ENCODE measurements at places on chromosomes 11 and 22.

- DNase-seq: no peak
Observed at GRCh38 chr11:59666969-59667368, 1.9 kb downstream of the PATL1 start.

DNA sequence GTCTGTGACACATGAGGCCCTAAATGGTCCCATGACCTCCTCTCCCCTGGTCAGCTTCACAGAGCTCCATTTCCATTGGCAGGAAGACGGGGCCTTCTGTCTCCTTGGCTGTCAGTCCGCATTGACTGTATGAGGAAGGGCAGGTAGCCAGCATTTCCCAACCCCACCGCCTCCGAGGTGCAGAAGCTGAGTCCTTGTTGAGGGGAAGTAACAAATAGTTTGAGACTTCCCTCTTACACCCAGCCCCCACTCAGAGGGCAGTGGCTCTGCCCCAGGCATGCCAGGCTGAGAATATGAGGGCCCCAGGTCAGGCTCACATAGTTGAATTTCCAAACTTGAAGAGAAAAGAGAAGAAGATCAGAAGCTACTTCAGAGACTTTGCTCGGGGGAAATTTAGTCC lies 611.1 kb downstream of the BRD1 start:
- DNase-seq: no peak

DNA sequence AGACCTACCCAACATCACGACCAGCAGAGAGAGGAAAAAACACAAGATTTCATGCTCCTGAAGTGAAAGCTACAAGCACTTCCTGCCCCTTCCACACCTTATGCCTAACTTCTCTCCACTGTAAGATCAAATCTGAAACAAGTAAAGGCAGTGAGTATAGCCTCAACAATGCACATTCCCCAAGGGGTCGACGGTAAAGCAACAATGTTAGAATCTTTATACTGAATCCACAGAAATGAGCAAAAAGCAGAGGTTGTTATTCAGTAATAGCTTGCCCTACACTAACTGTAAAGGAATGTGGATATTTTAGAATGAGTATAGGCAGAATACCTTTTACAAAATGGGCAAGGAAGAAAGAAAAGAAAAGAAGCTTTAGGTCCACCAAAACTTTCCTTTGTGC lies 15.6 kb downstream of the ARFGAP3 start:
- no peak for DNase-seq

DNA sequence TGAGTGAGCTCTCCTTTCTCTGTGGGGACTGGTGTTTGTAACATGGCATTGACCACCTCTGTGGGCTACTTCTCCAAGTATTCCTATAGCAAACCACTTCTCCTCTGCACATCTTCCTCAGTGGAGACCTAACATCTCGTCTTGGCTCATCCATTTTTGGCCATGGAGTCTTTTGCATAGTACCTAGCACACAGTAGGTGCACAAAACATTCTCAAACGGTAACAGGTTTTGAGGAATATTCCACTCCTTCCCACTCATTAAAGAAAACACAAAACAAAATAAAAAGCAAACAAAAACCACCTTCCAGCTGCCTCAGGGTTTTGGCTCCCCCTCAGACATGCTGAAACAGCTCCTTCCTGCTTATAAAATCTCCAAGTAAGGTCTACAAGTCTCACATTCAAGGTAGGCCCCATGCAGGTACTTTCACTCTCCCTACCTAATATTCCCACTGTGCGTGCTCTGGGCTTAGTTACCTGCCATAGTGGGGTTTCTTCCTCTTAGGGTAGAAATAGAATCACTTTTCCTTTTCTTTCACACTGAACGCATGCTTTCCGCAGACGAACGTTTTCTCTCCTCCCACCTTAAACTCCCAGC lies 132.4 kb downstream of the RBFOX2 start:
- no peak for DNase-seq

GRCh38 chr22:19352766-19353165 lies 61.2 kb upstream of the CLTCL1 start:
- DNase-seq: no peak

- DNase-seq: no peak
Observed at GRCh38 chr11:75820645-75821044, 5.6 kb downstream of the UVRAG start.

- DNase-seq: no peak
Observed at GRCh38 chr11:62879235-62879978, 1.3 kb upstream of the SLC3A2 start.

DNA sequence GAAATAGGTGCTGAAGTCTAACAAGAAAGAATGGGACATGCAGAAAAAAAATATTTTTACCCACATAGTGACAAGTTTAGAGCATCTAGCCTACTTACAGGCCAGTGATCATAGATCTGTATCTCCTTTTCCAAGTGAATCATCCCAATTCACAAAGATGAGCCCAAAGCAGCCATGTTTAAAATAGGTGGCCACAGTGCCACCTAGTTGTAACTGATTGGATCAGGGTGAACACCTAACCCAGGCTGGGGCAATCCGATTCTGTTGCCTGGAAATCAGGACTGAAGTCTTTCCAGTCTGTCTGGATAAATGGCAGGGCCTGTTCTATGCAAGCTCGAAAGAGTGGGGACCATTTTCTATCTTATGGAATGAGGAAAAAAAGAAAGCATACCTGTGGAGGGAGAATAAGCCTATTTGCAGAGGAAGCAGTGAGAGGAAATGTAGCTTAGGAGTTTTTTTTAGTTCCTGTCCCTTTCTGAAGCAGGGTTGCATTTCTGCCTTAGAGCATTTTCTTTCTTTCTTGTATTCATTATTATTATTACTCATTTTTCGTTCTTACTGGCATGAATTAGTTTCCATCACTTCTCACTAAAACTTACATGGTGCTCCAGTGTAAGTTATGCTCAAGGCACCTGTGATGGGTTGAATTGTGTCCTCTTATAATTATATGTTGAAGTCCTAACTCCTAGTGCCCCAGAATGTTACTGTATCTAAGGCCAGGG lies 113.2 kb upstream of the RAG2 start:
- no peak for DNase-seq

DNA sequence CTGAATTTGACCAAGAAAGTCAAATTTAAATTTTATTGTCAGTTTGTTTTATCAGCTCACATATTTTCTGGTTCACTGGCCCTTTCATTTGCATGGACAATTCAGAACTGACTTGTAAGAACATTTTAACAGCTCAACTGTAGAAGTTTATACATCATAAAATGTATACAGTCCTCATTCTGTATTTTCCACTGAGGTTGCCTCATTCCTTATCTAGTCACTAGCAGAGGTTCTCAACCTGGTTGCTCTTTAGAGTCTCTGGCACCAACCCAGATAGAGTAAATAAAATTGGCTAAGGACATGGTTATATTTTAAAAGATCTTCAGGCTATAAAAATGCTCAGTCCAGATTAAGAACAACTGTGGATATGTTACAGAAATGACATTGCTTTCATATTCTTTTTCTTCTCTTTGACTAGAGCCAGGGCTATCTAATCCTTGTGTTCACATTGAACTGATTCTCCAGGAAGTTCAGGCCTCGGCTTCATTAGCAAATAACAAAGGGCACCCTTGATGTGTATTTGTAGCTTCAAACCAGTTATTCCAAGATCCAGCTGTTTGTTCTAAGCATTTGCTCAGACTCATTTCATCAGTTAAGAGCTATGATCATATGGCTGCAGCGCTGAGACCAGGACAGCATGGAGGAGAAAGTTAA lies 782.5 kb downstream of the ETS1 start:
- DNase-seq: no peak

- no peak for DNase-seq
Observed at GRCh38 chr11:92752122-92752521, 217.3 kb upstream of the MTNR1B start.

DNA sequence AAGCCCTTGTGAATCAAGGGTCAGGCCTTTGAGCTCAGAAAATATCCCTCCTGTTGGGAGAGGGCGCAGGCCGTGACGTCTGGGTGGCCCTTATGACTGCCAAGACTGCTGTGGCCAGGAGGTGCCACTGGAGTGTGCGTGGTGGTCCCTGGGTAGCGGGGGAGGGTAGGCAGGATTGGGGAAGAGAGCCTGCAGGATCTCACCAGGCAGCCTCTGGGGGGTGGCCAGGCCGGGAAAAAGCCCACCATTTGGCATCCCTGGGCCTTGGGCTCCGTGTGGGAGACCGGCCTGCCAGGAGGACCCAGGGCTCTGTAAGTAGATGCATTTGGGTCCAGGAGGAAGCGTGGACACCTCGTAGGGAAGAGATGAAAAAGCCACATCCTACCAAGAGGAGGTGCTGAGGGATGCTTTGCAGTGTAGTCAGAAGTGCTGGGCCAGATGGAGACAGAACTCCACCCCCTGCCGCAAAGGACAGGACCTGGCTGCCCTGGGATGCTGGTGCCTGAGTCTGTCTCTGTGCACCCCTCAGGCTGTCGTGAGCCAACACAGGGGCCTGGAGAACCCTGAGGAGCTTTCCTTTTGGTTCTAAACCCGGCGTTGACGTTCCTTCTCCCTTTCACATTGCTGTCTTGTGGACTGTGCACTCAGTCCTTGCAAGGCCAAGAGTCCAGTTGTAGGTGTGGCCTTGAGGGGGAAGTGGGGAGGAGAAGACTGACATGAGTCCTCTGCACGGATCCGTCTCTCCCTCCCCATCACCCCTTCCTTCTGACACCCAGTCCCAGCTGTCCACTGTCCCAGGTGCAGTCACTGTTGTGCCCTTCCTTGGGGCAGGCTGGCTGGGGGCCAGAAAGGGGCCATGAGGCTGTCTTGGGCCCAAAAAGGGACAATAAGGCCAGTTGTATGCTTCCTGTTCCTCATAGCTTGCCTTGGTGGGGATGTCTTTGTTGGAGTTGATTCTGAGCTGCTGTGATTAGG lies 12.7 kb upstream of the MIEF1 start:
- DNase-seq: no peak

GRCh38 chr11:87575088-87575487 lies 537.4 kb downstream of the TMEM135 start:
- no peak for DNase-seq

- DNase-seq: no peak
Observed at GRCh38 chr22:37161443-37161842, 11.7 kb upstream of the IL2RB start.

DNA sequence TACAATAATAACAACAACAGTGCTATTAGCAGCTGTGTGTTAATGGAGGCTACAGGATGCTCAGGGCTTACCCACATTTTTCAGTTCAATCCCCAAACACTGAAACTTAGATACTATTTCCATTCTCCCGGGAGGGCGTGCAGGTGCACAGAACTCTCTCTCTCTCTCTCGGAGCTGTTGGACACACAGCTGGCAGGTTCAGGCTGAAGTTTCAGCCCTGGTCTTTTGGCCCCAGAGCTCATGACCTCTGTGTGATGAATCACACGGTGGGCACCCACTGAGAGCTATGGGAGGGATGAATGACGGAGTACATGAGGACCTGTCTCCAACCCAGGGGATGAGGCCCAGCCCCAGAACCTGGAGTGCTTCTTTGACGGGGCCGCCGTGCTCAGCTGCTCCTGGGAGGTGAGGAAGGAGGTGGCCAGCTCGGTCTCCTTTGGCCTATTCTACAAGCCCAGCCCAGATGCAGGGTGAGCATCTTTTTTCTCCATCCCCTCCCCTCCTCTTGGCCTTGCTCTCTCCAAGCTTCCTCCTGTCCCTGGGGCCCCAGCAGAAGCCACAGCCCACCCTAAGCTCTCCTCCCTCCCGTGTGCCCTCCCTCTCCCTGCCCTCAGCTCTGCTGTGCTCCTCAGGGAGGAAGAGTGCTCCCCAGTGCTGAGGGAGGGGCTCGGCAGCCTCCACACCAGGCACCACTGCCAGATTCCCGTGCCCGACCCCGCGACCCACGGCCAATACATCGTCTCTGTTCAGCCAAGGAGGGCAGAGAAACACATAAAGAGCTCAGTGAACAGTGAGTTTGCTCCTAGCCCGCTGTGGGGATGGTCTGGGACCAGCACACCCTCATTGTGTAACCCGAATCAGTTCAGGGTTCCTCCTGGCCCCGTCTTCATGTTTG lies 16.9 kb downstream of the CSF2RB start:
- DNase-seq: no peak

All from neural progenitor cell (in vitro differentiated cells).